ENCODE measurements at places on chromosomes 5 and 9.
A peak's percentile ranks its signal among the peaks of the same experiment; 100 is the strongest.

GRCh38 chr5:127596501-127596900 is 52.4 kb upstream of the CTXN3 start:
- no peak for DNase-seq

GRCh38 chr9:79387101-79387835 is 184.5 kb upstream of the TLE4 start:
- DNase-seq = no peak

DNA sequence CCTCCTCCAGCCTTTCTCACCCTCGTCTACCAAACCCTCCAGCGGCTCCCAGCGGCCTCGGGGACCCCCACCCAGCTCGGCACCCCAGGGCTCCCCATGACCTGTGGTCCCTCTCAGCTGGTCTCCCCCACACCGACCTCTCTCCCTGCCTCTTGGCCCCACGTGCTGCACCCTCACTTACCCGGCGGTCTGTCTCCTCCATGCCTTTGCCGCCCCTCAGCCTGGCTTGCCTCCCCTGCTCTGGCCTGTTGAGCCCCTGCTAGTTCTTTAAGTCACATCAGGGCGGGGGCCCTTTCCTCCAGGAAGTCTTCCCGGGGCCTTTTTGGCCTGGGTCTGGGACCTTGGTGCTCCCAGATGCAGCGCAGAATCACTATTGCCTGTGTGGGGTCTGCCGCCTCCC is 81.5 kb downstream of the LMX1B start:
- DNase-seq = no peak

DNA sequence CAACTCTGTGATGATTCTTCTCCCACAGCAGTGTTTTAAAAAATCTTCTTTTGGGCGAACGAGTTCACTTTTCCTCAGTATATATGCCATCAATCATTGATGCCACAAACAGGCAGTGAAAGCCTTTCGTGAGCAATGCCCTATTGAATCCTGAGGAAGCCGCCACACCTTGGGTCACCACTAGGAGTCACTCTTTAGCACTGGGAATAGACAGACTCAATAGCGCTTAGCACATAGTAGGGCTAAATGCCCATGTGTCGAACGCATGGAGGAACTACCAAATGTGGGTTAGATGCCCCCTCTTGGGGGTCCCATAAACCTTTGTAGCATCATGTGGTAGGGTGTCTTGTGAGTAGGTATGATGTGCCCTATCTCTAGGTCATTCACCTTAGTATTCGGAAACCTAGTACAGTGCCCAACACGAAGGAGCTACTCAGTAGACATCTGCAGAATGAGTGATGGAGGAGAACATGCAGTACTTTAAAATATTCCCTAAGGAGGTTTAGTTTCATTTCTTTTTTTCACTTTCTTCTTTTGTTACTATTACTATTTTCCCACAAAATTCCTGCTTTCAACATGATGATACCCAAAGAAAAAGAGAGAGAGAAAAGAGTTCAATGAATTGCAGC is 603.7 kb downstream of the BNC2 start:
- no peak for DNase-seq

DNA sequence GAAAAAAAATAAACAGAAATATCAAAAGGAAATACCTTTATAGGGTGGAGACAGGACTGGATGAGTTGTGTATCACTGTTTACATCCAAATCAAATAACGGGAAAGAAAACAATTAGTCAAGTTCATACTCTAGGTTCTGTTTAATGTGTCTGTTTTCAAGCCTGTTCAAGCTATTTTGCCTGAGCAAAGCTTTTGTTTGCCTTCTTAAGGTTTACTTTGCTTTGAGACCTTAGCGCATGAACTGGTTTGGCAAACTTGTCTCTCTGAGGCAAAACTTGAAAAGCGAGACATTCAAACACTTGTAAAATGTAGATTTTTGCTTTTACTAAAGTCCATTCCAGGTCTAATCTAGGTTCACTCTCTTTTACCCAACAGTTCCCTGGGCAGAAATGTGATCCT is 174.1 kb upstream of the RFX3 start:
- DNase-seq = no peak

DNA sequence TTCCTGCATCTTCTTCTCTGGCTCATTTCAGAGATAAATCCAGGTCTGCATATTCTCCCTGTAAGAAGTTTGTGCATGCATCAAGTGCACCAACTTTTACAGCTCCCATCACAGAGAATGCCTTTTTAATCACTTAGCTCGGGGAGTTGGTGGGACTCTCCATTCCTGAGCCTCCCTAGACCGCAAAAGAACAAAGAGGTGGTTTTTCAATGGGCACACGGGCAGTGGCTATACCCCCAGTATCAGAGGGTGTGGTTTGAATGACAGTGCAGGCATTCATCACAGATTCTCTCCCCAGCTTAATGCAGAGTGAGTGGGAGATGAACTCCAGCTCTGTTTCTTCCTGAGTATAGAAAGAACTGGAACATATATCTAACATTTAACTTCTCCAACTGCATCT is 264.7 kb upstream of the NR4A3 start:
- no peak for DNase-seq

GRCh38 chr9:105700668-105701067 is 6.3 kb downstream of the TMEM38B start:
- DNase-seq = no peak

GRCh38 chr9:87653941-87654340 is 72.0 kb upstream of the CTSL start:
- no peak for DNase-seq

- DNase-seq = no peak
Observed at GRCh38 chr9:121757281-121757585, 105.8 kb downstream of the DAB2IP start.

DNA sequence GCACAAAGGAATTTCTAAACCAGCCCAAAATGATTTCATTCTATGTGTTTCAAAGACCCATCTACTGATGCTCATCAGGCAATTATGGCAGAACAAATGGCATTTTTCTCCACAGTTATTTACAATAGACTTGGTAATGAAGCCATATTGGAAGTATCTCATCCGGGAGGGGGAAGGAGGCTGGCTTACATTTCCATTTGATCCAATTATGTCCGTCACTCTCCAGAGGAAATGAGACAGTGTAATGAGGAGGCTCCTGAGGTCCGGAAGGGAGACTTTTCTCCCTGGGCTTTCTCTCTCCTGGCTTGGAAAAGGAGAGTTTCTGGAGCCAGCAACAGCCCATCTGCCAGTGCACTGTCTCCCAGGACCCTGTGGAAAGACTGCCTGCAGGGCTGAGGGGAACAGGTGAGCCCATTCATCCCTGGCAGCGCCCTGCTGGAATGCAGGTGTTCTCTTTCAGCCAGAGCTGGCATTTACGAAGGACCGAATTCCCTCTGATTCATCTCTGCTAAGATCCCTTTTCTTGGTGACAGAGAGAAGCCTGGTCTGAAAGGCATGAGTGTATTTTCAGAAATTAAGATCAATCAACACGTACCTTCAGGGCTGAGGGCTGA is 54.9 kb upstream of the SAP30L start:
- no peak for DNase-seq

- DNase-seq = peak; percentile 37
Observed at GRCh38 chr9:129458663-129459546, 162.0 kb downstream of the C9orf50 start.

DNA sequence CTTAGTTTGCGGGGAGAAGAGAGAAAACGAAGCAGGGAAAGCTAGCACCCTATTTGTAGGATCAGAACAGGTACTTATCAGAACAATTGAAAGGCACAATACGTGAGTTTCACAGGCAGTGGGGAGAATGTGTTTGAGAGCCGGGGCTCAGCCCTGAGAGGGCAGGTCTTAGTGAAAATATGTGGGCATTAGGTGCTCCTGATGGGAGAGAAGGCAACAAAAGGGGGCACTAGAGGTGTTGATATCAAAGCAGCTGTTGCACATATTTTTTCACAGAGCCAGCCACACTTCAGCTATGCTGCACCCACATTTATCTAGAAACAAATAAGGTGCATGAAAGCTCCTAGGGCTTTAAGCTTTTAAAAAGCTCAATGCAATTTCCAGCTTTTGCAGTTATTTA is 99.7 kb upstream of the MAN2A1 start:
- DNase-seq = peak; percentile 34

DNA sequence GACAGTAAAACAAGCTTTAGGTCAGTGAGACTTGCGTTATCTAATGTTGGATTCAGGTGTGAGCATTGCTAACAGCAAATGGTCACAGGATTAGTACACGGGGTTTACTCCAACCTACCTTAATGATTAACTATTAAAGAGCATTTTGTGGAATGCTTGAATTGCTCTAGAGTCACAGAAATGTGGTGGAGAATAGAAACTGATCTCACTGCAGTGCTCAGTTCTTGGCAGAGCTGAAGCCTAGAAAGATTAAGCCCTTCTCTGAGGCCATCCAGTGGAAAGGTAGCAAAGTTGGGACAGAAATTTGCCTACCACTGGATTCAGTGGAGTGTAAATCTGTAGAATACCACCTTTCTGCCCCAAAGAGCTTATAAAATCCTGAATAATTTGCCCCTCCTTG is 60.9 kb downstream of the ICE1 start:
- no peak for DNase-seq

GRCh38 chr9:14687042-14687719 is 6.1 kb downstream of the ZDHHC21 start:
- DNase-seq = no peak

DNA sequence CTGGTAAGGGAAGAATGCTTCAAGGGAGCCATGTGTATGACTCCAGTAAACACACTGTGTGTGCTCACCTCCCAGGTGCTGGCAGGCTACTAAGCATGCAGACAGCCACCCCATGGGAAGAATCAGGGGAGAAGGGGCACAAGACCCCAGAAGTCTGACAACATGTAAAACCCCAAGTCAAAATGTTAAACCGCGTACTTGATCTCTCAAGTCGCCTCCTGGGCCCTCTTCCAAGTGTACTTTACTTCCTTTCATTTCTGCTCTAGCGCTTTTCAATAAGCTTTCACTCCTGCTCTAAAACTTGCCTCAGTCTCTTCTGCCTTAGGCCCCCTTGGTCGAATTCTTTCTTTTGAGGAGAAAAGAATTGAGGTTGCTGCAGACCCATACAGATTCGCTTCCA is 31.3 kb downstream of the DAPK1 start:
- DNase-seq = no peak
